ENCODE measurements at places on chromosomes 2 and 18.

DNA sequence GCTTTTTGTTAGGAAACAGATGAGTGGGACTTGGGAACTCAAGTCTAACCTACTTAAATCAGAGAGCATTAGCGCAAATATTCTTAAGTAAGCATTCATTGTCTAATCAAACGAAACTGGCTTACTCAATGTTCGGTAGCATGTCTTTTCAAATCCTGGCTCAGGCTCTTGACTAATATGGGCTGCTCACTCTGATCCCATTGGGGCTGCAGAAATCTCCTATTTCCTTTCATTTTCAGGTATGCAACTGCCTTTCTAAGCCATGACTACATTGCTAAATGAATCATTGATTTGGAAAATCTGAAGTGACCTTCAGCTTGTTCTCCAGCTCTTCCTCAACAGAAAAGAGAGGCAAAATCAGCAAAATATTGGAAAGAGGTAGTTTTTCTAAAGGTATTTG is 2084.4 kb upstream of the PIK3C3 start:
- peak; percentile 30 for DNase-seq

- no peak for DNase-seq
Measured at GRCh38 chr2:115874427-115874826, 1432.0 kb downstream of the DPP10 start.

- no peak for DNase-seq
Measured at GRCh38 chr2:98608962-98609604, 694 bp downstream of the UNC50 start.

DNA sequence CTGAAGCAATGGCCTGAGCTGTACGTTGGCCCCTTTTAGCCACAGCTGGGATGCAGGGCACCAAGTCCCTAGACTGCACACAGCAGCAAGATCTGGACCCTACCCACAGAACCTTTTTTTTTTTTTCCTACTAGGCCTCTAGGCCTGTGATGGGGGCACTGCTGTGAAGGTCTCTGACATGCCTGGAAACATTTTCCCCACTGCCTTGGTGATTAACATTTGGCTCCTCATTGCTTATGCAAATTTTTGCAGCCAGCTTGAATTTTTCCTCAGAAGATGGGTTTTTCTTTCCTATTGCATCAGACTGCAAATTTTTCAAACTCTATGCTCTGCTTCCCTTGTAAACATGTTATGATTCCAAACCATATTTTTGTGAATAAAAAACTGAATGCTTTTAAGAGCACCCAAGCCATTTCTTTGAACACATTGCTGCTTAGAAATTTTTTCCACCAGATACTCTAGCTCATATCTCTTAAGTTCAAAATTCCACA is 33.5 kb downstream of the PDE1A start:
- no peak for DNase-seq
